Activated effector memory CD4-positive, alpha-beta T cell treated with Interleukin-2 at 50 U/mL for 16 hours (primary cell): ENCODE measurements at places on chromosomes 2 and 18.

DNA sequence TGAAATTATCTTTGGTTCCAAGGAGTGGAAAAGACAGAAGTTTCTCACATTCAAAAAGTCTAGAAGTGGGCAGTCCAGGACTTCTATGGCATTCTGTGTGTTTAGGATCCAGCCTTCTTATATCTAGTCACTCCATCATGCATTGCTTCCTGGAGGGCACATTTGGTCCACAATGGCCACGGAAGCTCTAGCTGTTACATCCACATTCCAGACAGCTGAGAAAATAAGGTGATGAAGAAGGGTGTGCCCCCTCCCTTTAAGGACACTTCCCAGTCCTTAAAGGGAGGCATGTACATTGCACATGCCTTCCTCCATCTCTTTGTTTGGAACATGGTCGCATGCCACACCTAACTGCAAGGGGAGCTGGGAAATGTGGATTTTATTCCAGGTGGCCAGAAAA is 59.9 kb upstream of the BZW1 start:
- no peak for DNase-seq

DNA sequence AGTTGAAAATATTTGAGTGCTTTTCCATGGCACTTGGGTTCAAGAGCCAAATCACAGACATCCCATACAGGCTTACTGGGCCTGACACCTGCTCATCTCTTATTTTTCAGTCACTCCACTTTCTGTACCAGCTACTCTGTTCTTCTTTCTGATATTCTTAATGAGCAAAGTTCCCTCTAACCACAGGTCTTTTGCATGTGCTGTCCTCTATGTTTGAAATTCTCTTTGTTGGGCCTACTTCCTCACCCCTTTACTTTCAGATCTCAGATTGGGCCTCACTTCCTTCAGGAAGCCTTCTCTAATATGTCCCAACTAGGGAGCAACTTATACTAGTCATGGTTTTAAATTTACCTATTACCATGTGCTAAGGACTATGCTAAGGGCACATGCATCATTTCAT is 81.8 kb upstream of the RBMS1 start:
- DNase-seq = no peak

DNA sequence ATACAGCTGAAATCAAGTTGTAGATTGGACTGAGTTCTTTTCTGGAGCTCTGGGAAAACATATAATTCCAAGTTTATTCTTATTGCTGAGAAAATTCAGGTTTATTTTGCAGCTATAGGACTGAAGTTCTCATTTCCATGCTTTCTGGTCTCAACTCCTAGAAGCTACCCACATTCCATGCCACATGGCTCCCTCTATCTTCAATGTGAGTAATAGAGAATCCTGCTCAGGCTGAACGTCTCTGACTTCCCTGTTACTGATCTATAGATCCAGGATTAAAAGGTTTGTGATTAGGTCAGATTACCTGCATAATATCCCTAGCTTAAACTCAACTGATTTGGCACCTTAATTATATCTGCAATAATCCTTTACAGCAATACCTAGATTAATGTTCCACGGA is 453.8 kb upstream of the MC4R start:
- no peak for DNase-seq

- no peak for DNase-seq
Measured at GRCh38 chr2:132772340-132772739, 102.3 kb upstream of the LYPD1 start.

GRCh38 chr18:9724797-9725585 is 16.9 kb downstream of the RAB31 start:
- no peak for DNase-seq

DNA sequence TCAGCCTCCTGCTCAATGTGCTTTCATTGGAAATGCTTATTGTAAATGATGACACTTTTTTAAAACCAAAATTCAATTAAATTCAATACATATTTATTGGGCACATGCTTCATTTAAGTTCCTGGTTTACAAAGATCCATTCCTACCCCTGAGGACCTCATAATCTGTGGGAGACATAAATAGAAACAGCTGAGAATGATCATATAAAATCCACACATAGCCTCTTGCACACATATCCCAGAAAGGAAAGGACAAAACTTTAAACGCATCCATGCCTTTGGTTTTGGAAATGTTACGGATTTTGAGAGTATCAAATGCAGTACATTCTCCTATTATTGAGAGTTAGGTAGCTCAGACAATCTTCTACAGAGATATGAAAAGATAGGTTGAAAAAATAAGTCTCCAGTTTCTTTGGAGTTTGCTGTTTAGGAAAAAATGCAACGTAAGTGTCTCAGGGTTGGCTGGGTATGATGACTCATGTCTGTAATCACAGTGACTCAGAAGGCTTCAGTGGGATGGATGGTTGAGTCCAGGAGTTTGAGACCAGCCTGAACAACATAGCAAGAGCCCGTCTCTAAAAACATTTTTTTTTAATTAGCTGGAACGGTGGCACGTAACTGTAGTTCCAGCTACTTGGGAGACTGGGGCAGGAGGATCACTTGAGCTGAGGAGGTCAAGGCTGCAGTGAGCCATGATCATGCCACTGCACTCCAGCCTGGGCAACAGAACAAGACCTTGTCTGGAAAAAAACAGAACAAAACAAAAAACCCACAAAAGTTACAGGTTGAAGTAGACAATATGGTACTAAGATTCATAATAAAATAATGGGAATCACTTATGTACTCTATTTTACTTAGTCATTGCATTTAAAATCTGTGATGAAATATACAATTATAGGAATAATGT is 3.9 kb upstream of the PRELID3A start:
- DNase-seq = no peak

DNA sequence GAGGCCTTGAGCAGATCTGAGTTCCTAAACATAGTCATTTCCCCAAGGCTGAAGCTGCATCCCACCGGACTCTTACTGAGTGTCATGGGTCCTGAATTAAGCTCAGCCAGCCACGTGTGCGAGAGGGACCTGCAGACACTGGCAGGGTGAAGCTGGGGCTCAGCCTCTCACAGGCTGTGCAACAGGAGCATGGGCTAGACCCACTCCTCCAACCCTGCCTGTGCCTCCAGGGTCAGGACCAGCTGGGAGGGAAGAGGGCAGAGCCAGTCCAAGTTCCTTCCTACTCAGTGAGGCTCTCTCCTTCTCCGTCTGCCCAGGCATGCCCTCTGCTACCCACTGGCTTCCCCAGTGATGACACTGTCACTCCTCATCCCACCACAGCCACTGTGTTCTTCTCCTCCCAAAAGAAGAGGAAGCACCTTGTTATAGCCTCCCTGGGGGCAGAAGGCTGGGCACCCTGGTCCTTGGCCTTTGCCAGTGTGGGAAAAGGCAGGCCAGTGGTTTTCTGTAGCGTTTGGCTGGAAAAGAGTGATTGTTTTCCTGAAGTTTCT is 78.9 kb downstream of the KCNF1 start:
- no peak for DNase-seq

DNA sequence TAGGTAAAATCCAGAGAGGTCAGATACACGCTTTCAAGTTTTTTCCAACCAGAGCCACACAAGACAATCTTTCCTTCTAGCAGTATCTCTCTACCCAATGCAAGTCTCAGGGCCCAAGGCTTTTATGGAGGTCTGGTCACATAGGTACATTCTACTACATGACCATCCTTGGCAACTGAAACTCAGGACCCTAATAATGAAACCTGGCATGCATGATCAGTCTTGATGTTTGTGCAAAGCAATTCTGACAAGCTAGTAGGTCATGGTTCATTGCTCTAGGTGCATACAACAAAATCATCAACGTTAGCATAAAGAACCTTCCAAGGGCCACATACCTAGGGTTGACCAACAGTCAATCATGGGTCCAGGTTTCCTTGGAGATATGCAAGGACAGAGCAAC is 33.2 kb upstream of the CCDC88A start:
- no peak for DNase-seq

DNA sequence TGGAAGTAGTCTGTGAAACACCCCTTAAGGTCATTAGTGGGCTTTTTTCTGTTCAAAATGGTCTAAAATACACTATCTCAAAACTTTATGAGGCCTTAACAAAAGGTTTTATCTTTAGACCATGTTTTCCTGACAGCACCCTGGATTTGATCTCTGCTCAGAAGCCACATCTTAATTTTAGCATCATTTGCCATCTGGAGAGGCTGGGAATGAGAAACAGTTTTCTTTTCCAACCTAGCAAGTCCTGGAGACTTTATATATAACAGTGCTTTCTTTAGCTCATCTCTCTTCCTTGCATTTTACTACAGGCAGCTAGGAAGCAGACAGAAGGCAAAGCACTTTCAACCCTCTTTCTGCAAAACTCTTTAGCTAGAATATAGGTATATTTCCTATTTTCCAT is 62.7 kb upstream of the CYTIP start:
- no peak for DNase-seq

GRCh38 chr18:79644666-79645057 is 34.9 kb upstream of the CTDP1 start:
- no peak for DNase-seq

GRCh38 chr2:45889620-45890370 is 238.3 kb downstream of the PRKCE start:
- no peak for DNase-seq

- no peak for DNase-seq
Measured at GRCh38 chr2:109582928-109583895, 30.6 kb downstream of the SEPTIN10 start.

DNA sequence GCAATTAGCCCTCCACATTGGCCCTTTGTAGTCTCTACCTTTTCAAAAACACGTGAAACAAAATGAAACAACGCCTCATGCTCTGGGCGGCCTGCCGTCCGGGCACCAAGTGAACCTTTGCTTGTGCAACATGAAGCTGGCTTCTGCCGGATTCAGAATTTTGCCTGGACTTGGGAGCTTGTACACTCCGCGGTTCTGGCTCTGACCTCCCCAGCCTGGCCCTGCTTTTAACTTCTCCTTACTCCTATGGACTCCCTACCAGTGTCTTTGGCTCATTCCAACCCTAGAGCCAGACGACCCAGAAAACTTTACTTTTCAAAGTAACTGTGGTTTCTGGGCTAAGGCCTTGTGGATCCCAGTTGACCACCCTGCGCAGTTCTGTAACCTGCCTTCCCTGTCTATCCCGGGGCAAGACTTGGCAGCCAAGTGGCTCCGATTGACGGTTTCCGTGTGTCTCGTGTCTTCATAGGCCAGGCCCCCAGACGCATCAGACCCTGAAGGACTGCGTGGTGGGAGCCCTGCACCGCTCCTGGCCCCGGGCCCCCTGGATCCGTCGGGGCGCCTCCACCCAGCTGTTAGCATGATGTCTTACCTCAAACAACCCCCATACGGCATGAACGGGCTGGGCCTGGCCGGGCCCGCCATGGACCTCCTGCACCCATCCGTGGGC is 1.9 kb downstream of the OTX1 start:
- DNase-seq = no peak

GRCh38 chr2:47028846-47029560 is 113.4 kb upstream of the MCFD2 start:
- DNase-seq = no peak

GRCh38 chr2:235384624-235385023 is 109.2 kb upstream of the AGAP1 start:
- no peak for DNase-seq

- no peak for DNase-seq
Measured at GRCh38 chr2:120283649-120284048, 31.0 kb downstream of the RALB start.

GRCh38 chr18:79681484-79682387 is 2.1 kb downstream of the CTDP1 start:
- peak; percentile 55 for DNase-seq

GRCh38 chr2:218284106-218284811 is 8.0 kb downstream of the TMBIM1 start:
- peak; percentile 49 for DNase-seq

DNA sequence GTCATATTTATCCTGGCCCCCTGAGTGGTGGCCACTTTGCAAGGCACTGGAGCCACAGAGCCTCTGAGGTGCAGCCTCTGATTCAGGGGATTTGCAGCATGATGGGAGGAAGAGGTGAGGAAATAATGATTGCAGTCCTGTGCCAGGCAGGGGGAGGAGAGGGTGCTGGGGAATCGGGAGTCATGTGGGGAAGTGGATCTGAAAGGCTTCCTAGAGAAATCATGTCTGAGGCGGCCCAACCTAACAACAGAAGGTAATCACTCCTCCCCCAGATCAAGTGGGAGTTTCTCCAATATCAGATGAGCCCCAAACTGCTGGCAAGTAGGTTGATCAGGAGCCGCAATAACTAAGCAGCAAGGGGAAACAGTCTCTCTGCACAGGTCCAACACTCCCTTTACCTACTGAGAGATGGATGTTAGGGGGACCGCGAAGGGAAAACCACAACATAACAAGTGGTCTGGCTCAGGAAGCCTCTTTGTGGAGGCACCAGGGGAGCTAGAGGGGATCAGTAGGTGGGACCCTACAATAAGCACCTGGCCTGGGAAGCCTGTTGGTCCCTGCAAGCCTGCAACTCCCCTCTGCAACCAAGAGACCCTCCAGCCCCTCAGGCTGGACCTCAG is 71.8 kb upstream of the NPAS2 start:
- DNase-seq = no peak

GRCh38 chr2:223226264-223226663 is 174.3 kb downstream of the KCNE4 start:
- DNase-seq = no peak

GRCh38 chr2:162116352-162116751 is 35.7 kb downstream of the GCG start:
- DNase-seq = no peak

- no peak for DNase-seq
Measured at GRCh38 chr2:122186761-122187222, 431.3 kb downstream of the TSN start.

- no peak for DNase-seq
Measured at GRCh38 chr2:24125956-24126355, 2.7 kb downstream of the FAM228B start.

- peak; percentile 46 for DNase-seq
Measured at GRCh38 chr2:105929516-105929915, 184.8 kb downstream of the NCK2 start.

DNA sequence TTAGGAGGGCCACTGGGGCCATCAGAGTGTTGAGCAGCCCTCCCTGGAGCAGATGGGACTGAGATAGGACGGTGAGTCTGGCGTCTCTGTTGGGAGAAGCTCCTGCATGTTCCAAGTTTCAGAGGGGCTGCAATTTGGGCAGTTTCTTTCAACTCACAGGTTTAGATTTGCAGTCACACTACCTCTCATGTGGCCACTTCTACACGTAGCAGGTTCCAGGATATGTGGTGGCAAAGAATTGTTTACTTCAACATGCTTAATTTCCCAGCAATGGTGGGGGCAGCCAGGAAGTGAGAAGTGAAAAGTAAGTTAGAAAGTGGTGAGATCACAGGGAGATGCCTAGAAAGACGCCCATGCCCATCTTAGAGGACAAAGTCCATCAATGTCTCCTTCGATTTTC is 9.3 kb downstream of the NCK2 start:
- no peak for DNase-seq
